ENCODE measurements at places on chromosomes 7 and 10.

DNA sequence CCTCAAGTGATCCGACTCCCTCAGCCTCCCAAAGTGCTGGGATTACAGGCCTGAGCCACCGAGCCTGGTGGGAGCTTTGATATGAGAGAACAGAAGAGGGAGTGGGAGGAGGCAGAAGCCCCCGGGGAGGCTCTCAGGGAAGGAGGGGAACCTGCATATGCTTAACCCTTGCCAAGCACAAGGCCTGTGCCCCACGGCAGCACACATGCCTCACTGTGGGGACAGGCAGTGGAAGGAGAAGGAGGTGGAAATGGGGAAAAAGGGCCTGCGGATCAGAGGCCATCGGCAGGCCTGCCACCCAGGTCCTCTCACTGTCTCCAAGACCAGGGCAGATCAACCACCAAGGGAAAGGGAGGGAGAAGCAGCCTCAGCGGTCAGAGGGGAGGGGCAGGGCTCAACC is 7.2 kb upstream of the GRID1 start:
- DNase-seq = no peak

DNA sequence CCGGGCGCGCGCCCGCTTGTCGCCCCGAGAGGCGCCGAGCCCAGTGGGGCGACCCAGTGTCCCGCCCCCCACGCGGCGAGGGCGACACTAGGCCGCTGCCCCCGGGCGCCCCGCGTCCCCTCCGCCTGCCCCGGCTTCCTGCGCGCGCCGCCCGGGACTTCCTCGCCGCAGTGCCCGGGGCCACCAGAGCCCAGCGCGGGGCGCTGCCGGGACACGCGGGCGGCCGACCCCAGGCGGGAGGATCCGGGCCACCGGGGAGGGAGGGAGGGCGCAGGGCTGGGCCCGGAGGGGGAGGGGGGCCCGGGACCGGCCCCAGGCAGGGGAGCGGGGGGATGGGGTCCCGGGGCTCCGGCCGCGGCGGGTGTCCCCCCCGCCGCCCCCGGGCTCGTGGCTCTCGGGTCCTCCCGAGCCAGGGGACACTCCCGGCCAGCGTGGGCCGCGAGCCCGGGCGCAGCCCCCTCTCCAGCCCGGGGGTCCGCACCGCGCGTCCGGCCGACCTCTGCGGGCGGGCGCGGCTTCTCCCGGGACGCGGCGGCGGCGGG is 435 bp upstream of the PWWP2B start:
- DNase-seq = no peak

DNA sequence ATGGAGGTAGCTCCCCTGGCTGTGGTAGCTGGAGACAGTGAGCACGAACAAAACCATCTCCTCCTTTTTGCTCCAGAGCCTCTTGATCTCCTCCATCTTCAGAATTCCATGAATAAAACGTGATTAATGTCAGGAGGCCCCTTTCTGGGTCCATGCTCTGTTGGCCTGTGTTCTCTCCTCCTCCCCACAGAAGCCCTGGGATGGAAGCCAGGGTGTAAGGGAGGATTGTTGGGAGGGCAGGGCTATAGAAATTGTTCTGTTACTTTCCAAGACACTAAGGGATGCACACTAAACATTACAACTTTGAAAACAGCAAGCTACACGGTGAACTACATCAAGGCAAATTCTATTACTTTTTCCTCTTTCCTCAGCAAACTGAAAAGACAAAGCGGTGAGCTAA is 96.3 kb downstream of the RNF216 start:
- DNase-seq = no peak

DNA sequence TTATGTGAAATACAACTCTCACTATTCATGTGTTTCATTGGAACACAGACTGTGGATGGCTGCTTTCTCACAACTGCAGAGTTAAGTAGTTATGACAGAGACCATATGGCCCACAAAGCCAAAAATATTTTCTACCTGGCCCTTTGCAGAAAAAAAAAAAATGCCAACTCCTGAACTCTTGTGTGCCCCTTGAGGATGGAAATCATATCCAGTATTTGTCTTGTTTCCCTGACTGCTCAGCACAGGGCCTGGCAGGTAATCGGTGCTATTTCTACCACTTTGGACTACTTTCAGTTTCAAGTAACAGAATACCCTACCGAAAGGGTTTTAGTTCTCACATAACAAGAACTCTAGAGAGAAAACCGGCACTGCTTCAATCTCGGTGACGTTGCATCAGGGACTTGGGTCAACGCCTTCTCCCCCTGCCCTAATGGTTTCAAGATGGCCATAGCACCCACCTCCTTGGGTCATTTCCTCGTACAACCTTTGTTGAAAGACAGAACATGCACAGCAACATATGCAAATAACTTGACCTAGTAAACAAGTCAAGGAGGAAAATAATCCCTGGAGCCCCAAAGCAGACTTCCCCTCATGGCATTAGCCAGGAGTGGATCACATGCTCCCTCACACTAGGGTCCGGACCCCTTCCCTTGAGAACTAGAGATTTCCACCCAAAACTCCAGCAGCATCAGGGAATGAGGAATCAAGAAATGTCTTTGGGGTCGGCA is 11.8 kb upstream of the GPNMB start:
- DNase-seq = no peak

DNA sequence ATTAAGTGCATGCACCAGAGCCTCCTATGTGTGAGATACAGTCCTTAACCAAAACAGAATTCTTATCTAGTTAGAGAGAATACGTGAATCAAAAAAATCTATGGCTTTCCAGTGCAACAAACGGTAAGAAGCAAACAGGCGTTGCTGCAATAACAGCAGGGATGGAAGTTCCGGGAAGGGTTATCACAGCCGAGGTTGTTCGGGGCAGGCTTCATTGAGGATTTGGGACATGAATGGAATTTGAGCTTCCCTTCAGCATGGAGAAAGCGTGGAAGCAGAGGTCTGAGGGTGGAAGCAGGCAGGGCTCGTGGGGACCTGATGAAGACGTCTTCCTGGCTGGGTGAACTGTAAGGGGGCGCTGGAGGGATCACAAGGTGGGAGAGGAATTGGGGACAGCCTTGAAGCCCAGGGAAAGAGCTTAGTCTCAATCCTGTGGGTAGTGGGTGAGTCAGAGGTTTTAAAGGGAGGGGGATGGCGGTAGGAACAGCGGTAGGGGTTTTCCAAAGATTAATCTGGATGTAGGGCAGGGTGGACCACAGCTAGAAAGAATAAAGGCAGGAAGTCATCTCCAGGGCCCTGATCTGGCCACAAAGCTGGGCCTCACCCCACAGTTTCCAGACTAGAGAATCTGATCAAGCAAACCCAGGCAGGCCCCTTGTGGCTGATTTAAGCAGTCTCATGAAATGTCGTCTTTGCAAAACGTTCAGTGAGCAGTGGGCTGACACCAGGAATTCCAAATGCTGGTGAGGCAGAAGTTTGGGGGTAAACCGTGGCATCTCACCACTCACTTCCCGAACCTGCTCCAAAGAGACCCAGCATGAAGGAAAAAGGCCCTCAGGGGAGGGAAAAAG is 65.1 kb downstream of the CALML3 start:
- DNase-seq = no peak

- no peak for DNase-seq
Measured at GRCh38 chr10:70683601-70683934, 11.3 kb downstream of the ADAMTS14 start.

GRCh38 chr10:18523858-18524257 is 127.5 kb downstream of the NSUN6 start:
- no peak for DNase-seq

DNA sequence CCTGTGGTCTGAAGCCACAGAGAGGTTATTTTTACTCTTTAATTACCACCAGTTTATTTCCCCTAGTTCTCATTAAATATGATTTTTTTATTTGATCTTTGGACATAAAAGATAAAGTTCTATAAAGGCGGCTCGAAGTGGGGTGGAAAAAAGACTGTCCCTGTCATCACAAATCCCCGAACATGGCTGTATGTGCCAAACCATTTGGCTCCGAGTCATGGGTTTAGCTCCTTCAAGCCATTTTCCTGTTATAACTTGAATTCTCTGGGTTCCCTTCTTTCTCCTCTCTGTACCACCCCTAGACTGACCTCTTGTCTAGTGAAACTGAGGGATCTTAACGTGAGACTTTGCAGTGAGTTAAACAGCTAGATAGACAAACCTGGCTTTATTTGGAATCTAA is 181.6 kb downstream of the BMPER start:
- DNase-seq = no peak
